ENCODE measurements at places on chromosomes 1 and 21.

DNA sequence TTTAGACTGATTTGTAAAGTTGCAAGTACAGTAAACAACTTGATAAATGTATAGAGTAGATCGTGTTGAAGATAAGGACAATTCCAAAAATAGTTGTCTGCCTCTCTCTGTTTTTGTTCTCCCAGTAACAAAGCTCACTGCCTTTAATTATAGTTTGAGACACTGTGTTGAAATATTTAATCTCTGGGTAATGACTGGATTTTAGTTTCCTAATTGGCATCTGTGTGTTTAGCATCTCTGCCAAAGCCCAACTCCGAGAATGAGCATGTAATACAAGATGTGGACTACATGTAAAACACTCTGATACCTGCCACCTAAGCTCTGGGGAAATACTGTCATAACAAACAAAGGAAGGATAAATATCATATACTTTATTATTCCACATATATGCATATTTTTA lies 27.7 kb upstream of the SDE2 start:
- no peak for DNase-seq

DNA sequence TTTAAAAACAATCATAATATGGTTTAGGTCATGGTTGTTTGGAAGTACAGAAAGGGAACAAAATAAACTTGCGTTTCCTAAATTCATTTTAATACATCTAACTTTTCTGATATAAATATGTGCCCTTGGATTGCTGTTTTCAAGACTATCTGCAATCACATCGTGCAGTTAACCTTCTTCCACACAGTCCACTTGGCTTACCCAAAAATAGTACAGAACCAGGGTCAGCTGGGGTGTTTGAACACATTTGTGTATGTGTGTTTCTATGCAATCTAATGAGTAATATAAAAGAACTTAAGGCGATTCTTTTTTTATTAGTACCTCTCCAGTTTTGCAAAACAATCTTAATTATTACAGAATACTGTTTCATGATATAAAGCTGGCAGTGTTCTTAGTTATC lies 19.9 kb downstream of the SAMSN1 start:
- DNase-seq = no peak

GRCh38 chr1:81907575-81907974 lies 106.8 kb downstream of the ADGRL2 start:
- no peak for DNase-seq

GRCh38 chr1:163535807-163536206 lies 214.1 kb downstream of the NUF2 start:
- no peak for DNase-seq

DNA sequence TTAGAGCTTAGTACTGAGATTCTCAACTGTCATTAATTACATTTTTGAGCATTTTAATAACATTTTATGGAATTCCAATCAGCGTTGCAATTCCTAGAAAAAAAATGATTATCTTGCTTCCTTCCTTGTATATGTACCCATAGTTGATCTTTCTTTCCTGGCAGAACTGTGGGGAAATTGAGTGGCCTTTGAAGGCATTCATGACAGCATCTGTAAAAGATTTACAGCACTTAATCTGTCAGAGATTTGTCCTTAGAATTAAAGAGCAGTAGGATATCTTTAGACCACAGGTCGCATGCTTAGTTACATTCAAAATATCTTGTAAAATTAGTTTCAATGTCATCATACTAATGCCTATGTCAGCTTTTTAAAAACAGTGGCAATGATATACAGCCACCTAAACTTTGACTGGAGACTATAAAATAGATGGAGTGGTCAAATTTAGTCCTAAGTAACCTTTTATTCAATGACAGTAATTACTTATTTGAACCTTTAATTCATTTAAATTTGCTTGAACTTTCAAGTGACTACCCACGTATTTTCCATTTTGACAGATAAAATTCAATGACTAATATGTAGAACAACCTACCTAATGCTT lies 692.0 kb downstream of the NCAM2 start:
- no peak for DNase-seq

GRCh38 chr21:43591571-43591970 lies 67.7 kb downstream of the HSF2BP start:
- DNase-seq = no peak

- no peak for DNase-seq
Observed at GRCh38 chr1:215719552-215719951, 152.4 kb downstream of the KCTD3 start.

DNA sequence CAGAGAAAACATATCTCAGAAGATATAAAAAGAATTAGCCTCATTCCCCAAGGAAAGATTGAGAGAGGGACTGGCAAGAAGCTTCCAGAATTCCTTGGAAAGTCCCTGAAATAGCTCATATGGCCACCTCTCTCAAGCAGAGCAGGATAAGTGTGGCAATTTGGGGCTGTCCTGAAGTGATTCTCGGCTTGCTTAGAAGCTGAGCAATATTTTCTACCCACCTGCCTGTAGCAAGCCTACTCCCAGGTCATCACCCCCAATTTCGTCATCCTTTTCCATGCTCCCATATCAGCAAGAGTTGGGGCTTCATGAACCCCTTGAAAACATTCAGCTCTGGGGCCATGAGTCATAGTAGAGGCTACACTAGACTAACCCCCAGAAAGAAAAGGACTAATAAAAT lies 131.5 kb downstream of the PLPP3 start:
- DNase-seq = no peak

DNA sequence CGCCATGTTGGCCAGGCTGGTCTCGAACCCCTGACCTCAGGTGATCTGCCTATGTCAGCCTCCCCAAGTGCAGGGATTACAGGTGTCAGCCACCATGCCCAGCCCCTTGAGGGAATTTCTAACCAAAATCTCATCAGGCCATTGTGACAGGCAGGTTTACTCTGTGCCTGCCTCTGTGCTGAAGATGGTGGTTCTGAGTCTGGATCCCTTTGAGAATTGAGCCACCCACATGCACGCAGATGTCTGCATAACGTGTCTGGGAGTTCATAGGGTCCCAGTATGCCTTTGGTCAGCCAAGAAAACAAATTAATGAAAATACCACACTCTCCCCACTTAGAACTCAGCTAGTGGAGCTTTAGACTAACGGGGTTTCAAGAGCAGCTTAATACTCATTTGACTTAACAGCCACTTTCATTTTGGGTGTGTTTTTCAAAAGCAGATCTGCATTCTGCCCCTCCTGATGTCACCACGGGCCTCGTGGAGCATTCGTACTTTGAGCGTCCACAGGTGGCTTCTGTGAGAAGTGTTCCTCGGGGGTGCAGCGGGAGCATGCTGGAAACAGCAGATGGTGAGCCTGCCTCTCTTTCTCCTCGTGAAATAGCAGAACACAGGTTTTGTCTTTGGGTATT lies 45.3 kb downstream of the DIP2A start:
- no peak for DNase-seq

DNA sequence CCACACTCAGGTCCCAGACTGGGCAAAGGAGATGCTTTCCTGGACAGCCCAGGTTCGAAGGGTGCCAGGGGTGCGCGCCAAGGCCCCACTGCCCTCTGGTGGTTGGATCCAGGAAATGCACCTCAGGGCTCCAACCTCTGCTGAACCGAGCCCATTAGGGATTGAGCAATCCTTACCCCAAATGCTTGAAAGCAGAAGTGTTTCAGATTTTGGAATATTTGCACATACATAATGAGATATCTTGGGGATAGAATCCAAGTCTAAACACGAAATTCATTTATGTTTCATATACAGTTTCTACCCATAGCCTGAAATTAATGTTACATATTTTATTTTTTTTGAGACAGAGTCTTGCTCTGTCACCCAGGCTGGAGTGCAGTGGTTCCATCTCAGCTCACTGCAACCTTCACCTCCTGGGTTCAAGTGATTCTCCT lies 57.4 kb downstream of the SLC9A1 start:
- peak; percentile 46 for DNase-seq

- DNase-seq = no peak
Observed at GRCh38 chr1:167210966-167211674, 9.6 kb upstream of the POU2F1 start.

DNA sequence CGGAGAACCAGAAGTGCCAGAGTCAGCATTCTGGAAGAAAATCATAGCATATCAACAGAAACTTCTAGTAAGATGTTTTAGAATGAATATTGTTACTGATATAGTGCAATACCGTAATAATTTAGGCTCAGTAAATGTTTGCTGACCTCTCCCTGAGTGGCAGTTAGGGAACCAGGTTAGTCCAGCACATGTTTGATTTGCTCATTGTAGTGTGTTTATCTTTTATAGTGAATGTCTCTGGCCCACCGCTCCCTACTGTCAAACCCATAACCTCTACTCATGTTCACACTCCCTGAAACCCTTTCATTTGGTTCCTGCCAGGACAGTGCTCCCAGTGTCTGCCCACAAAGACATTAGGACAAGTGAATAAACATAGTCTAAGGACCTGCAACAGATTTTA lies 102.7 kb downstream of the ZP4 start:
- no peak for DNase-seq

DNA sequence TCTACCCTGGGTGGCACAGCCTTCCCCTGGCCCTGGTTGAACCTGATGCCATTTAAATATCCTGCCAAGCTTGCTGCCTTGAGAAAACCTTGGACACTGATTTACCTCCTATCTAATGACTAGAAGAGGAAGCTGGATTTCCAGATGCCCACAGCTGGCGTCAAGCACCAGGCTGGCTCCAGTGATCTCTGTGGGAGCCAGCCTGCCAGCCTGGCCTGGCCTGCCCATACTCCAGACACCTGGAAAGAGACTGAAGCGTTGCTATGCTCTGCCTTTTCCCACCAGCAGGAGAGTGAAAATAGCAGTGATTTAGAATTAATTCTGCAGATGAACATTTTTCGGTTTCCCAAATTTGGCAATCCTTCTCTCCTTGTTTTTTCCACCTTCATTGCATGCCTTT lies 11.5 kb upstream of the EIF4G3 start:
- DNase-seq = no peak

Data from stimulated activated CD8-positive, alpha-beta memory T cell treated with anti-CD3 and anti-CD28 coated beads, Interleukin-2, amount 100 ng/mL, for 1 hour (primary cell).